A549 treated with CpdA at 1 μM for 4 hours (cell line): ENCODE measurements at places on chromosomes 4 and X. TPM values are rescaled to one million over a fixed set of nuclear protein-coding genes. Genes with fewer than 3 reads are reported as not detected.

SULT1E1 gene
- not detected in 5 replicates for total RNA-seq

DCK gene
- total RNA-seq, result 16.8 to 25.3 TPM (median 18.4 TPM) in 5 replicates

PPBP gene
- total RNA-seq, result 0.18 TPM in 1 of 5 replicates, not detected in the others

OCIAD1 gene
- 125 to 220 TPM (median 131 TPM) in 5 replicates for total RNA-seq

AFF2 gene
- not detected in 5 replicates for total RNA-seq

C4orf51 gene
- total RNA-seq, result not detected in 5 replicates

PDCL2 gene
- not detected in 5 replicates for total RNA-seq

SASH3 gene
- not detected in 5 replicates for total RNA-seq

NUDT11 gene
- 3.1 to 3.6 TPM (median 3.4 TPM) in 5 replicates for total RNA-seq

HHIP gene
- total RNA-seq, result 0.30 to 1.1 TPM (median 0.47 TPM) in 5 replicates

SLITRK4 gene
- not detected in 5 replicates for total RNA-seq

PNPLA4 gene
- total RNA-seq, result 8.0 to 13.0 TPM (median 11.6 TPM) in 5 replicates

ERVMER34-1 gene
- 0.42 to 0.84 TPM (median 0.54 TPM) in 5 replicates for total RNA-seq

PHOX2B gene
- total RNA-seq, result not detected in 5 replicates

SHISA3 gene
- not detected in 5 replicates for total RNA-seq

RIBC1 gene
- total RNA-seq, result 0.65 to 0.88 TPM (median 0.85 TPM) in 5 replicates

CENPVL2 gene
- not detected in 5 replicates for total RNA-seq

ATG4A gene
- total RNA-seq, result 7.3 to 9.0 TPM (median 8.2 TPM) in 5 replicates

FAM133A gene
- total RNA-seq, result 0.63 to 0.86 TPM (median 0.85 TPM) in 5 replicates
